ENCODE measurements at places on chromosomes 1 and 21.
A peak's percentile ranks its signal among the peaks of the same experiment; 100 is the strongest.

GRCh38 chr1:53732912-53733317 is 6.0 kb downstream of the GLIS1 start:
- DNase-seq = no peak

DNA sequence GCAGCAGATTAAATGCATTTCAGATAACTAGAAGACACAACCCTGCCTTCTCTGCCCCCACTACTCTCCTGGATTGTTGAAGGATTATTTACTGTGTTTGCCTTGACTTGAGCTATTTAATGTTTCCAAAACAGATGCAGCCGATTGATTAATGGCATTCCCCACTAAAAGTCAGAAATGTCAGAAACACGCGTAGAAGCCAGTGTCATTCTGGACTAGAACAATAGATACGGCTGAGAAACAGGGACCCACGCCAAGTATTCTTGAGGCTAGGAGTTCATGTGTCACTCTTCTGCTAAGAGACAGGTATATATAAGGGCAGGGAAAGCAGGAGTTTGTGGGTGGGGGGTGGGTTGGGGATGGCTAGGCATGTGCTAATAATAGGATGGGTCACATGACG is 366.7 kb upstream of the PROX1 start:
- DNase-seq = no peak

- DNase-seq = no peak
These were observed 64.8 kb downstream of the DHRS3 start for GRCh38 chr1:12552951-12553921.

DNA sequence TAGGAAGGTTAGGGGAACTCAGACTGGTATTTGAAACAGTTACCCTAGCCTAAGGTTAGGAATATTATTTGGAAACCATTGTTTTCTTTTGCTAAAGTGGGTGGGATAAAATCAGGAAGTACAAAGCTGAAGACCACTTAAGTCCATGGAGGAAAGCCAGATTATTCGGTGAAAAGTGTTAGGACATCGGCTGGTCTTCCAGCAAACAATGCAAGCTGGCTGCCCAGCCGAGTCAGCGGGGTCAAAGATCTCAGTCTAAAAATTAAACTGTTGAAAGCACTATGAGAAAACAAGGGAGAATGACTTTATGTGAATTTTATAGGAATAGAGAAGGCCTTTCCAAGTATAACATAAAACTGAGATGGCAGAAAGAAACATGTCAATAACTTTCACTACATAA is 231.7 kb downstream of the KCNJ6 start:
- DNase-seq = no peak

DNA sequence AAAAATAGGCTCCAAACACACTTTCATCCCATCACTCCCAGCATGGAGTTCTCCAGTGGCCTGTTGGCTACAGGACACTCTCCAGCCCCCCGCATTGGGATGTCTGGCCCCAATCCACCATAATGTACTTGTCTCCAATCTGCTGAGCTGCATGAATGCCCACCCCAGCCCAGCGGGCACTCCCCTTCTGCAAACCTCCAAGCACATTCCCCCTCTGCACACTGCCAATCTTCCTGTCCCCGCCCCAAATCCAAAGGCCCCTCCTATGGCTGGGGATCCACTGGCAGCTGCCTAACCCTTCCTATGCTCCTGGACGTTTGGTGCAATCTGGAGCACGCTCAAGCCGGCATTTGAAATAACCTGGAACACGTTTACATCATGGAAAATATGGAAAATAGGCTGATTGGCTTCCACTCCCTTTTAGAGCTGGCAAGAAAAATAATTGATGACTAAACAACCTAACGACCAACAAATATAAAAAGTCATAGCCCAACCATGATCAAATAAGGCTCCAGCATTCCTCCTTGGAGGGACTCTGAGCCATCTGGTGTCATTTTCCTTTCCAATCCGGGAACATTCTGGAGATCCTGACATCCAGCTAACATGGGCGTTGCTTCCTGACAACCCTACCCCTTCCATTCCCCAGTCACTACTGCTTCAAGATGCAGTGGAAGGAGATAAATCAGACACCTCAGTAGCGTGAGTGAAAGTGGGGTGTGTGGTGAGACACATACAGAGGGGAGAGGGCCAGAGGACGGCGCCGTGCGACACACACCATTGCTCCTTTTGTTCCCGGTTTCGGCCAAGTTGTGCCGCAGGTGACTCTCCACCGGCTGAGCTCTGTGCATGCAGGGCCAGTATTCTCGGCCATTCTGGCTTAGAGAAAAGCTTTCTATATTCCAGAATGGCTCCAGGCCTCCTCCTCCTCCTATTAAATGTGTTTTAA is 41.6 kb downstream of the PDE9A start:
- no peak for DNase-seq

GRCh38 chr1:9909234-9910046 is 629 bp downstream of the CTNNBIP1 start:
- peak; percentile 13 for DNase-seq

GRCh38 chr1:235878082-235878811 is 11.5 kb upstream of the LYST start:
- DNase-seq = no peak

- DNase-seq = no peak
These were observed 5.9 kb upstream of the SLC6A9 start for GRCh38 chr1:44037154-44037553.

DNA sequence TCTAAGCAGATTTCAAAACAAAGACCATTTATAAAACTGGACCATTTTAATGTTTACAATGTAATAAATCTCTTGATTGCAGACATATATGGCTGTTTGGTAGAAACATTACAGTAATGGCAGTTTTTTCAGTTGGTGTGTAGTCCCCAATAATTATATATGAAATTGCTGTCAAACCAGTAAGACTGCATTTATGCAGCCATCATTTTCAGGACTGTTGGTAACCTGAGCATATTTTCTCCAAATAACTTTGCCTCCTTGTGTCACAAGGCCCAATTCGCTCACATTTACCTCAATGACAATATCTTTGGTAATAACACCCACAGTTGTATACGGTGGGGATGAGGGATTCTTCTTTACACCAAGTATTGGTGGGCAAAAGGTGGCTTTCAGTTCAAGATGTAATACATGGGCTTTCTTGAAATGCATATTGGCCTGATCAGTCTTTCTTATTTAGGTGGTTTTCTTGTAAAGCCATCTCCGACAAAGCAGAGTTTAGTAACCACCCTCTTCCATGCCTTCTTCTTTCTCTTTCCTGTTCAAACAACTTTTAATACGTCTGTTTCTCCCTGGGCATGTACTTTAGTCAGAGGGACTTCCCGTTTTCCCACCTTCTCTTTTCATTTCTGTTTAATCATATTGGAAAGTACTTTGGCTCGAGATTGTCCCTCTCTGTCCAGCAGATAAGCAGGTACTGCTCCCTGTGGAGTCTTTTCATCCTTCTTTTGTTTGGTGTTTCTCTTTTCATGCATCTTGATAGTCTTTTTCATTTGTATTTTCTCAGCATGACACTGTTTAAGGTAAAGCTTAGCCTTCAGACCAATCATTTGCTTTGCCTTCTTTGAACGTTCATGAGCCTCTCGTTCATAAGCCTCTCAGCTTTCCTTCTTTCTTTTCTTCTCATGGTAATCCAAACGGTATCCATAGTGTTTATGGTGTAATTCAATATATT is 30.4 kb downstream of the ATP2B4 start:
- no peak for DNase-seq

- DNase-seq = no peak
These were observed 5.8 kb upstream of the LAMC2 start for GRCh38 chr1:183180218-183180617.

- no peak for DNase-seq
These were observed 72.3 kb upstream of the COL11A1 start for GRCh38 chr1:103180660-103181059.

- no peak for DNase-seq
These were observed 10.6 kb upstream of the LINGO4 start for GRCh38 chr1:151815716-151816327.

- DNase-seq = no peak
These were observed 33.8 kb downstream of the THAP3 start for GRCh38 chr1:6658359-6659060.

GRCh38 chr1:234427950-234428646 is 50.9 kb downstream of the TARBP1 start:
- no peak for DNase-seq

GRCh38 chr1:115113766-115114165 is 24.5 kb upstream of the TSPAN2 start:
- DNase-seq = no peak

GRCh38 chr1:69499203-69499803 is 68.4 kb upstream of the LRRC7 start:
- no peak for DNase-seq

GRCh38 chr1:40640314-40641076 is 25.0 kb downstream of the RIMS3 start:
- no peak for DNase-seq

GRCh38 chr1:147891088-147891487 is 11.5 kb upstream of the GJA8 start:
- DNase-seq = no peak

- peak; percentile 92 for DNase-seq
These were observed at the start of gene GPR3 for GRCh38 chr1:27392096-27392777. TSS of gene GPR3 (plus strand) at chr1:27392622. CDS start at chr1:27393799, 1,177 bp downstream.

DNA sequence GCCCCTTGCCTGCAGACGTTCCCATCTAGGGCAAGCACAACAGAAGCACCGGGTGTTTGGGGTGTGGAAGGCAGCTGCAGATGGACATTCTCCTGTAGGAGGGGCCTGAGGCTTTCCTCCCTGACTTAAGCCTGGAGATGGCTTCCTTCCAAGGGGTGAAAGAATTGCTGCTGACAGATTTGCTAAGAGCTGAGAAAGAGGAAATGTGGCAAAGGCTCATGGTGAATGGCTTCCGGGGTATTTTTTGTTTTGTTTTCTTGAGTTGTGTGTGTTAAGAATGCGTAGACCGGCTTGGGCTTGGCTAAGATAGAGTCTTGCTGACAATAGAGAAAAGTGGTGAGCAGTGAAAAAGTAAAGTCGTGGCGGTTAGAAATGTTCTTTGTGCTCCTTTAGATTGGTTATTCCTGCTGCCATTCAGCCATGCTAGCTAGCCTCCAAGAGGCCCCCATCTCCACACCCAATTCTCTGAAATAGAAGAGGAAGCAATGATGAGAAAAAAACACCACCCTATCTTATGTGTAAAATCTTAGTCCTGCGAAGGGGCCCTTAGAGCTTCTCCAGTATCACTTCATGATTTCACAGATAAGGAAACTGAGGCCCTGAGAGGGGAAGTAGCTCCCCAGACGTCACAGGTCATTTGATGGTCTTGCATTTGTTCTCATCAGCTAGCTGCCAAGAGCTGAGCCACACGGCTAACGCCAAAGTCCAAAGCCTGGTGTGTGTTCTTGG is 36.9 kb downstream of the EIF2D start:
- DNase-seq = no peak

GRCh38 chr1:84433258-84434080 is 35.2 kb downstream of the DNASE2B start:
- no peak for DNase-seq

DNA sequence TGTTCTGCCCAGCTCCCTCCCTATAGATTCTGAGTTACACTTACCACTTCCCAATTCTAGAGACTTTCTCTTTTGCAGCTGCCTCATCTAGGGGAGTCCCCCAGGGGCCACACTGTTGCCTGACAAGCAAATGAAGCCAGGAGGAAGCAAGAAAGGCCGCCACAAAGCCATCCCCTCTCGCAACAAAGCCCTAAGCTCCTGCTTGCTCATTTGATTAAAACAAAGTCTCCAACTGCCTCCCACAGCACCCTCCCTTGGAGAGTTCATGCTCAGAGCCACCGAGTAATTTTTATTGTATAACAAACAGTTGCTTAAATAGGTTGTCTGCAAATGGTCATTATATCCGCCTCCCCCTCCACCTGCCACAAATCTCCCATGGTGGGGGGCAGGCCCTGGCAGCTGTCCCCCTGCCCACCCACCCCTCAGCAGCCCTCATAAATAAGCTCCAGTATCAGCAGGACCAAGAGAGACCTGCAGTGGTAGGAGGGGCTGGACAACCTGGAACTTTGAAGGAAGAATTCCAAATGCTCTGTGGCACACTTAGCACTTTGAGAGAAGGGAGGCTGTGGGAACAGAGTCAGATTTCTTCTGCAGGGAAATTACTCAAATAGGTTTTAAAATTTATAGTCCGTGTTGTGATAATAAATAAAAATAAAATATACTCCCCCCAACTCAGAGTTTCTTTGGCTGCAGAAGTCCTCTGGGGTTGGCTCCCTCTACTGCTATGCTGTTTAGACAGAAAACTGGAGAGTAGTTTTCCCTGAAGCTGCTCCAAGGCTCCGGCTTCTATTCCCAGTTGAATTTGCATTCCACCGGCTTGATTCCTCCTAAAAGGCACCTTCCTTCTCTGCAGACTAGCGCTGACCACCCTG is 237.5 kb downstream of the TTLL7 start:
- no peak for DNase-seq

GRCh38 chr21:27817902-27818623 is 851.2 kb upstream of the ADAMTS5 start:
- DNase-seq = no peak

DNA sequence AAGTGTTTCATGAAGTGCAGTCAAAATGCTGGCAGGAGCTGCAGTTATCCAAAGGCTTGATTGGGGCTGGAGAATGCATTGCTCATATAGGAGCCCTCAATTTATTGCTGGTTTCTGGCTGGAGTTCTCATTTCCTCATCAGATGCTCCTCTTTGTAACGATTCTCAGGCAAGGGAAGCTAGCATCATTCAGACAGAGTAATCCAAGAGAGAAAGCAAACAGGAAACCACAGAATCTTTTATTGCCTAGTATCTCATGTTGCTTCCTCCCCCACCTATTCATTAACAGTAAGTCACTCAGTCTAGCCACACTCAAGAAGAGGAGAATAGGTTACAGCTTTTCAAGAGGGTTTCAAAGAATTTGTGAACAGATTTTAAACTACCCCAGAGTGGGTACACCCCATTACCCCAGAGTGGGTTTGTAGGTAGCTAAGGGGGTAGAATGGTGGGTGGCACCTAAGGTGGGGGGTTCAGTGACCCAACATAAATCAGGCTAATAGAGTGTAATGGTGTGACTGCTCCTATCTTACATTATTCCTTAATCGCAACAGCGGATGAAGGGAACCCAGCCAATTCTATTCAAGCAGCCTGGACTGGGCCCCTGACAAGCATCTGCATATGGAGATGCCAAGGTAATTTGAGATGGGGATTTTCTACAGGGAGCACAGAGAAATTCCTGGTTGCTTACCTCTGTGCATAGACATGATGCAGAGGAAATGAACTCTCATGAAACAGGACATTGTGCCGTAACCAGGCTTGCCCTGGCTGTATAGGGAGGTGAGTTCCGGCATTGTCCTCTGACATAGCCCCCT is 67.1 kb downstream of the KCNJ15 start:
- no peak for DNase-seq

- no peak for DNase-seq
These were observed 122.9 kb upstream of the DAB1 start for GRCh38 chr1:57546549-57547330.

DNA sequence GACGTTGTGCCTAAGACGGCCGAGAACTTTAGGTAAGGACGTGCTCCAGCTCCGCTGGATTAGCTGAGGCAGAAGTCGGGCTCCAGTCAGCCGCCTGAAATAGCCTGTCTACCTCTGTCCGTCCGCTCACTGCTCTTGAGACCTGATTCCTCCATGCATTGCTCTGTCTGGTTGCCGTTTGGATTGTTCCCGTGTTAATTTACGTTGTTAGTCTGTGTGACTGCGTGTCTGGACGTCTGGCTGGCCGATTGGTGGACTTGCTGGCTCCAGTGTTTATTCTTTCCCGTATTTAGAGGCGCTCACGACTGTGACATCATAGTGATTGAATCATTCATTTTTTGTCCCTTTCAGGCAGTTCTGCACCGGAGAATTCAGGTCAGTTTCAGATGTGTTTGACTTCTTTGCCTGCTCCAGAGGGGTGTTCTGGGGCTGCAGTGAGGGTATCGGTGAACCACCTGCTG is 684 bp downstream of the PPIH start:
- DNase-seq = no peak

All from activated CD4-positive, alpha-beta T cell treated with anti-CD3 and anti-CD28 coated beads for 1 hour (primary cell).